ENCODE measurements at places on chromosomes 6 and 20. TPM values are rescaled to one million over a fixed set of nuclear protein-coding genes. Genes with fewer than 3 reads are reported as not detected.
A peak's percentile ranks its signal among the peaks of the same experiment; 100 is the strongest.

GRCh38 chr20:40414843-40415615 lies 274.0 kb downstream of the MAFB start:
- no peak for DNase-seq

DNA sequence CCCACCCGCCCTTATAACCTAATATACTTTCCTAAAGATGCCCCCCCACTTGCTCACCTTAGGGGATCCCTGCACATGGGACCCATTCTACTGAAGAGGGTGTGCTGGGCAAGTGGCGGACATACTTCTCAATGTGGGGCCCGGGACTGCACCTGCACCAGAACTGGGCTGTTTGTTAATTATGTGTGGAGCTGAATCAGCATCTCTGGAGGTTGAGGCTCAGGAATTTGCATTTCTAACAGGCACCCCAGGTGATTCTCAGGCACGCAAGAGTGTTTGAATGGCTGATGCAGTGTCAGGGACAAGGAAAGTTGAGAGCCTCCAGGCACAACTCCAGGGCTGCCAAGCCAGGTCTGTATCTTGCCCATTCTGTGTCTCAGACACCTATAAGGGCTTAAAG lies 8.9 kb upstream of the PTPRT start:
- DNase-seq: peak; percentile 65

GRCh38 chr20:654417-654750 lies 1.4 kb upstream of the SRXN1 start:
- DNase-seq: no peak

DNA sequence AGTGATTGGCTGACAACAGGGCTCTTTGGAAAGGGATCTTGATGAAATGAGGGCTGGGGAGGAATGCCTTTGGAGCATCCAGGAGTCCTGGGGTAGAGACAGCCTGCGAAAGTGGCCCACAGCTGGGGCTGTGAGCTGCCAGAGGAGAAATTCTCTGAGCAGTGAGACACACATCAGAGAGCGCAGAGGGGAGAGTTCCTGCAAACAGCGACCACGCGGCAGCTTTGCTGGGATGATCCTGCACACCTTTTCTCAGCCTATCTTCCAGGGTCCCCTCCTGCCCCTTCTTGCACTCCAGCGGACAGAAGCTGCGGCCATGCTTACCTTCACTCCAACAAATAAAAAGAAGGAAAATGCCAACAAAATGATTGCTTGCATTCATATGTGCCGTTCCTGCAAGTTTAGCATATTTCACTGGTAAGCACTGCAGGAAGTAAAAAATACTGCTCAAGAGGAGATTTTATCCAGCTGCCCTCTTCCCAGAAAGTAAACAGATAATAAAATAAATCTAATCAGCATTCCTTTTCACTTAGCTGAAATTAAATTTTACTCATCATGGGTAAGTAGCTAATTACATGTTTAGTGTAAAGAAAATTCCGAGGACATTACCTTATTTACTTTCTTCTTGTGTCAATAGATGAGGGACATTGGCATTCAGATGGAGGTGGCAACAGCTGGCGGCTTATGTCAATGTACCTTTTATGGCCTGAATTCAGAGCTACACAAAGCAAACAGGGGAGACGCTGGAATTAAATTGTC lies 339.9 kb upstream of the ARID1B start:
- DNase-seq: no peak

GRCh38 chr6:116047173-116047933 lies 13.3 kb downstream of the FRK start:
- DNase-seq: no peak

DNA sequence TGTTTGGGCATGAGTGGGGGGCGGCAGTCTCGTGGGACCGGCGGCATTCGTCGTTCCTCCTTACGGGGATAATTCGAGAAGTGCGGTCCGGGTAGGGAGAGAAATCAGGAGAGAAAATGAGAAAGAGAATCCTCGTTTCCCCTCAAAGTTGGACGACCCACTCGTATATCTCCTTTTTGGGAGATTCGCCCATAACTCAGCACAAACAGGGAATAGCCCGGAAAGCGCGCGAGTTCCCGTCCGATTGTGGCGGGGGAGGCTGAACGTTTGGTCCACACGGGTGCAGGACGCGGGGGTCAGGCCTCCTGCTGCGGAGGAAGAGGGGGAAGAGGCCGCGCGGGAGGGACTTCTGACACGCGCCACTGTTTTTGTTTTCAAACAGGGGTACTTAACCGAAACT lies 42.4 kb downstream of the POPDC3 start:
- peak; percentile 48 for DNase-seq

GRCh38 chr20:22430154-22430745 lies 154.1 kb downstream of the FOXA2 start:
- peak; percentile 88 for DNase-seq

GRCh38 chr20:41232973-41233926 lies 84.3 kb downstream of the ZHX3 start:
- no peak for DNase-seq

DNA sequence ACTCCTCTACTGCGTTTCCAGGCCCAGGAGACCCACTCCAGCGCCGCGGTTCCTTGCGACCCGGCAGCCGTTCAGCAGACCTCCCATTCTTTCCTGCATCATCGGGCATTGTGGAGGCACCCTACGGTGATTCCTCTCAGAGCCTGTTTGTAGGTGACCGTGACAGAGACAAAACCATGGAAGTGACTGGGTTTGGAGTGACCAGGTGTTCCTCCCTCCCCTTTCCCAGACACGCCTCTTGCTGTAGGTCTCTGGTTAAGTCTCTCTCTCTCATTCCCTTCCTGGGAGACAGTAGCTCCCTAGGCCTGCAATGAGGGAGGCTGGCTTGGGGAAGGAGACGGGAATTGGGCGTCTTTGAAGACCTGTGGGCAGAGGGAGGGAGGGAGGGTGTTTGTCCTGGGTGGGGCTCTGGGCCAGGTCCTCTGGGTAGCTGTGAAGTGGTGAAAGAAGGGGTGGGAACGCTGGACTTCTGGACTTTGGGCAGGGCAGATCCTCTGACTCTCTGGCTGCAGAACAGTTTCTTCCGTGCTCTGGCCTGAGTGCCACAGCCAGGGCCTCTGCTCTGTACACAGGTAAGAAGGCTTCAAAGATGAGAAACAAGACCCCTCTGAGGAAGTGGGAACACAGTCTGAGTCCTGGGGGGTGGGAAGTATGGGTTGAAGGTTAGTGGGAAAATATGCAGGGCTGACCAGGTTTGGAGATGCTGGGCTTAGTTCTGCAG lies 763 bp downstream of the KLC4 start:
- no peak for DNase-seq

DNA sequence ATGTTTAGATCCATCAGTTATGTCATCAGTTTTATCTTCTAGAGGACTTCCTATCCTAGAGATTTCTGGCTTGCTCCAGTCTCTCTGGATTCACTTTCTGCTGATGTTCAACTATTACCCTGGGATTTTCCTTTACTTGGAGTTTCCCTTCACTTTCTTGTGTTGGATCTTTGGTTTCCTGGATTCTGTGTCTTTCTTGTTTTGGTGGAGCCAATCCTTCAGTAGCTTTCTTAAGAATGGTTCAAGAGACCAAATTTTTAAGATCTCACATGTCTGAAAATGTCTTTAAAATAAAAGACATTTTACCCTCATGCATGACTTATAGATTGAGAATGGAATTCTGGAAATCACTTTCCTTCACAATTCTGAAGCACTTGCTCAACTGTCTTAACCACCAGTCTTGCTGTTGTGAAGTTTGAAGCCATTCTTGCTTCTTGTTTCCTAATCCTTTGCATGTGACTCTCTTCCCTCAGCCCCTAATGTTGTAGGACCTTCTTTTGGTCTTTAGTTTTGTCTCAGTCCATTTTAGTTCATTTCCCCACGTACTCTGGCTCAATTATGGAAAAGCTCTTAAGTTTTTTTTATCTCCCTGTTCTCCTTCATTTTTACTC lies 87.9 kb downstream of the ARID1B start:
- no peak for DNase-seq

GRCh38 chr6:11975353-11975977 lies 36.6 kb upstream of the HIVEP1 start:
- no peak for DNase-seq

GRCh38 chr6:15387118-15387517 lies 141.2 kb downstream of the JARID2 start:
- peak; percentile 45 for DNase-seq

- DNase-seq: no peak
Measured at GRCh38 chr6:15391500-15391899, 145.6 kb downstream of the JARID2 start.

DNA sequence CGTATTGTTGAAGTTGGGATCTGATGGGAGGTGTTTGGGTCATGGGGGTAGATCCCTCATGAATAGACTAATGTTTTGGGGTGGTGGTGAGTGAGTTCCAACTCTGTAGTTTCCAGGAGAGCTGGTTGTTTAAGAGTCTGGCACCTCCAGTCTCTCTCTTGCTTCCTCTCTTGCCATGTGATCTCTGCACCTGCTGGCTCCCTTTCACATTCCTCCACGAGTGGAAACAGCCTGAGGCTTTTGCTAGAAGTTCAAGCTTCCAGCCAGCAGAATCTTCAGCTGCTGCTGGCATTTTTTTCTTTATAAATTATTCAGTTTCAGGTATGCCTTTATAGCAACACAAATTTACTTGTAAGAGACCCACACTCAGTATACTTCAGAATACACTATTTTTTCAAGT lies 1021.6 kb downstream of the EYS start:
- DNase-seq: no peak

GRCh38 chr6:169082093-169082492 lies 171.6 kb downstream of the THBS2 start:
- DNase-seq: no peak

- DNase-seq: no peak
Measured at GRCh38 chr6:111975466-111975865, 78.4 kb upstream of the CCN6 start.

- no peak for DNase-seq
Measured at GRCh38 chr6:85484948-85485347, 35.1 kb downstream of the NT5E start.

- DNase-seq: no peak
Measured at GRCh38 chr6:139914910-139915309, 540.5 kb upstream of the CITED2 start.

- peak; percentile 98 for DNase-seq
Measured at GRCh38 chr6:30719791-30720737, at the start of gene TUBB. Gene TUBB (plus strand): TSS chr6:30720352. CDS start chr6:30720507, 155 bp downstream.

GRCh38 chr20:19212469-19212815 lies at the start of gene SLC24A3:
Gene SLC24A3 (plus strand): TSS chr20:19212642.
- peak; percentile 80 for DNase-seq

GRCh38 chr6:168885196-168885595 lies 368.4 kb downstream of the THBS2 start:
- no peak for DNase-seq

DNA sequence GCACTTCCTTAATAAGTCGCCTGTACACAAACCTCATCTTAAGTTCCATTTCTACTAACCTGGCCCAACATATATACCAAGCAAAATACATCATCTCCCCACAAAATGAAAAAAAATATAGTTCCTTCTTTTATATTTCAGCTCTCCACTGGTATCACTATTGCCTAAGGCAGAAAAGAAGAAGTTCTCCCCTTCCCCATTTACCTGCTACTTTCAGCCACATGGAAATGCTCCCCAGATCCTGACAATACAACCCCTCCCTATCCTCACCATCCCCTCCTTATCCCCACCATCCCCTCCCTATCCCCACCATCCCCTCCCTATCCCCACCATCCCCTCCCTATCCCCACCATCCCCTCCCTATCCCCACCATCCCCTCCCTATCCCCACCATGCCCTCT lies 175.7 kb downstream of the LINC00237 start:
- DNase-seq: no peak

GRCh38 chr6:38429546-38429945 lies 210.2 kb downstream of the BTBD9 start:
- no peak for DNase-seq

GRCh38 chr20:44704551-44704971 lies 10.6 kb upstream of the CCN5 start:
- no peak for DNase-seq

GRCh38 chr6:157868835-157869234 lies 45.8 kb downstream of the SNX9 start:
- no peak for DNase-seq

DNA sequence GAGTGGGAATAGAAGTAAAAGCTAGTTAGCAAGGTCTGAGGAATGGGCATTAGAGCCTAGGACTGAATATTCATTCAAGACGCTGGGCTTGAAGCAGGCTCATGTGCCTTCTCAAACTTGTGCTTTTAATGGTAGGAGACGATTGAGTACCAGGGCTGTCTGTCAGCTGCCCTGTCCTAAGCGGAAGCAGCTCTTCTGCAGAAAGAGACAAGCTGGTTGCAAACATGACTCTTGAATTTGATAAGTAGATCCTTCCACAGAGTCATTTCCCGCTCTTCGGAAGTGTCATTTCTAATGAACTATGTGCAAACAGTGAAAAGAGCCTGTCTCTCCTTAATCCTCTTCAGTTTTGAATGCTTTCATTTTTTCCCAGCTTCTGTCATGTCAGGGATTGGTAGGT lies 176.4 kb downstream of the TFAP2B start:
- DNase-seq: no peak

- DNase-seq: no peak
Measured at GRCh38 chr6:6386010-6386409, 65.5 kb upstream of the F13A1 start.

DNA sequence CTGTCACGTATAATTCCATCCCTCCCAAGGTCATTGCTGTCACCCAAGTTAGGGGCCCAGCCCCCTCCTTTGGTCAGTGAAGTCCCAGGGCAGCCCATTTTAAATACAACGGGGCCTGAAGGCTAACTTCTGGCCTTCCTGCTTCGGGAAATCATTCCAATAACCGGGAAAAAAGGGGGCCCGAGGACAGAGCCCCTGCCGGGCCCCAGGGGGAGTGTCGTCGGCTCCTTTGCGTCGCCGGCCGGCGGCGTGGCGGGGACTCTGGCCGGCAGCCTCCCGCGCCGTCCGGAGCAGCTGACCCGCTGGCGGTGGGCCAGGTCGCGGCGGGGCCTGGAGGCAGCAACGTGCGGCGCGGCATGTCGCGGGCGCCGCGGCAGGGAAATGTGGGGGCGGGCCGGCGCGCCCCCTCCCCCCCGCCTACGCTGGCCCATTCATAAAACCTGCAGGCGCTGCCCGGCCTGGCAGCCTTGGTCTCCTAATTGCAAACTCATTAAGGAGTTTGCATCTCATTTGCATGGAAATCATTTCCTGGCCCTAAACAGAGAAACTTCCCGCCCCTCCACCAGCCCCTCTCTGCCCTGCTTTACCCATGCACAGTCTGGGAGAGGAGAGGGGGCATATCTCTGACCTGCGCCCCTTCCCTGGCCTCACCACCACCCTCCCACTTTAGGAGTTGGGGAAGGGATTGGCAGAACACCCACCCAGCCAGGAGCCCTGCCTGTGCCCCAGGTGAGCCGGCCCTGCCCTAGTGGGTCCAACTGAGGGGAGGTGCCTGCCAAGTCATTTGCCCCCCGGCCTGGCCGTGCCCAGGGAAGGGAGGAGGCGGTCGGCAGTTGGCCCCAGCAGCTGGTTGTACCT lies 50.7 kb downstream of the MRPL14 start:
- DNase-seq: peak; percentile 72

NKAIN4 gene
- total RNA-seq: 1.5 TPM

SIRPG gene
- not detected for total RNA-seq

WFDC10B gene
- not detected for total RNA-seq

TRIM10 gene
- total RNA-seq: not detected

MEP1A gene
- not detected for total RNA-seq

PRDM13 gene
- total RNA-seq: 0.07 TPM

PRL gene
- total RNA-seq: not detected

PERP gene
- 93.1 TPM for total RNA-seq

ARMH2 gene
- total RNA-seq: not detected

ZNF334 gene
- total RNA-seq: 17.9 TPM

TRAPPC3L gene
- total RNA-seq: not detected

OOEP gene
- not detected for total RNA-seq

ASIP gene
- not detected for total RNA-seq

BMP2 gene
- total RNA-seq: 132 TPM

Measured in endodermal cell (in vitro differentiated cells).